ENCODE measurements at places on chromosomes 1 and 21.

GRCh38 chr1:234398849-234399381 lies 25.7 kb downstream of the COA6 start:
- DNase-seq, result no peak

- no peak for DNase-seq
These were observed 10.4 kb downstream of the BCAN start for GRCh38 chr1:156652131-156652991.

DNA sequence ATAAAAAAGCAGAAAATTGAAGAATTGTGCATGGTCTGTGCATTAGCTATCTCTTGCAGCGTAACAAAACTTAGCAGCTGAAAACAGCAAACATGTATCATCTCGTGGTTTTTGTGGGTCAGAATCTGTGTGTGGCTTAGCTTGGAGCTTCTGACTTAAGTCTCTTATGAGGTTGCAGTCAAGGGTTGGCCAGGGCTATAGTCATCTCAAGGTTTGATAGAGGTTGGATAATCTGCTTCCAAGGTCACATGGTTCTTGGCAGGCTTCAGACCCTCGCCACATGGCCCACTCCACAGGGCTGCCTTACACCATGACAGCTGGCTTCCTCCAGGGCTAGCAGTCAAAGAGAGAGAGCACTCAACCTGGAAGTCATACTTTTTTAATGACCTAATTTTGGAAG lies 35.9 kb downstream of the CNST start:
- no peak for DNase-seq

GRCh38 chr1:91803847-91804545 lies 82.0 kb downstream of the TGFBR3 start:
- no peak for DNase-seq

DNA sequence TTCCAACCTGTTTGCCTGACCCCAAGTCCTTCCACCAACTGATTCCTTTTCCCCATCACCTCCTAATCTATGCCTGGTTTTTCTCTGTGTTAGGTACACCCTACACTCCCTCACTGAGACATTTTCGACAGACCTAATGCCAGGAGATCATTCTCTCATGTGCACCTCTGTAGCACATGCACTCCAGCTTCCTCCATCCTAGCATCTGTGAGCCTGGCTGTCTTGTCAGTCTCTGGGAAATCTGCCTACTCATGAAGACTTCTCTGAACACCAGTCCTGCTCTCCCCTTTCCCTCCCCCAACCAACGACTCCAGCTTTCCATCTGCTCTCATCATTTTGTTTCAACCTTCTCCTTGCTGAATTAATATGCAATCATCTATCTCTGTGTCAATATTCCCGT lies 987 bp downstream of the MED8 start:
- DNase-seq, result no peak

- no peak for DNase-seq
These were observed 4.4 kb downstream of the SLC19A1 start for GRCh38 chr21:45537746-45538291.

DNA sequence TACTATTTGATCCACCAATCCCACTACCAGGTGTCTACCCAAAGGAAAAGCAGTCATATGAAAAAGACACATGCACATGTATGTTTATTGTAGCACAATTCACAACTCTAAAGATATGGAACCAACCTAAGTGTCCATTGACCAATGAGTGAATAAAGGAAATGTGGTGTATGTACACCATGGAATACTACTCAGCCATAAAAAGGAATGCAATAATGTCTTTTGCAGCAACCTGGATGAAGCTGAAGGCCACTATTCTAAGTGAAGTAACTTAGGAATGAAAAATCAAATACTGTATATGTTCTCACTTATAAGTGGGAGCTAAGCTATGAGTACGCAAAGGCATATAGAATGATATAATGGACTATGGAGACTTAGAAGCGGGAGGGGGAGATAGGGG lies 12.6 kb downstream of the ADIPOR1 start:
- no peak for DNase-seq

- DNase-seq, result no peak
These were observed 96.5 kb downstream of the KCNN3 start for GRCh38 chr1:154773551-154773950.

DNA sequence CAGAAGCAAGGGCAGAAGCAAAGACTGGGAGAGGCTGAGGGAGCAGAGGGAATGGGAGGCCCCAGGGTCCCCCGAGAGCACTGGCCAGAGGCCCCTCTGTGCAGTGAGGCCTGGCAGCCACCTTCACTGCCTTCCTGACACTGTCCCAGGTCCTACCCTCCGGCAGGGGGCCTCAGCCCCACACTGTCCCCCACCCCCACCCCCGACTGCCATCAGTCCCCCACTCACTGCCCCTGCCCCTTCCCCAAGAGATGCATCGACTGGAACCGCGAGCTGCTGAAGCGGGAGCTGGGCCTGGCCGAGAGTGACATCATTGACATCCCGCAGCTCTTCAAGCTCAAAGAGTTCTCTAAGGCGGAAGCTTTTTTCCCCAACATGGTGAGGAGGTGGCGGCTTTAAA lies 13.0 kb upstream of the PADI6 start:
- DNase-seq, result no peak

GRCh38 chr1:24888971-24889676 lies 41.0 kb downstream of the RUNX3 start:
- no peak for DNase-seq

DNA sequence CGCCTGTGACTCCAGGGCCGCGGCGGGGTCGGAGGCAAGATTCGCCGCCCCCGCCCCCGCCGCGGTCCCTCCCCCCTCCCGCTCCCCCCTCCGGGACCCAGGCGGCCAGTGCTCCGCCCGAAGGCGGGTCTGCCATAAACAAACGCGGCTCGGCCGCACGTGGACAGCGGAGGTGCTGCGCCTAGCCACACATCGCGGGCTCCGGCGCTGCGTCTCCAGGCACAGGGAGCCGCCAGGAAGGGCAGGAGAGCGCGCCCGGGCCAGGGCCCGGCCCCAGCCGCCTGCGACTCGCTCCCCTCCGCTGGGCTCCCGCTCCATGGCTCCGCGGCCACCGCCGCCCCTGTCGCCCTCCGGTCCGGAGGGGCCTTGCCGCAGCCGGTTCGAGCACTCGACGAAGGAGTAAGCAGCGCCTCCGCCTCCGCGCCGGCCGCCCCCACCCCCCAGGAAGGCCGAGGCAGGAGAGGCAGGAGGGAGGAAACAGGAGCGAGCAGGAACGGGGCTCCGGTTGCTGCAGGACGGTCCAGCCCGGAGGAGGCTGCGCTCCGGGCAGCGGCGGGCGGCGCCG lies at the start of gene SIM2:
Gene SIM2 (plus strand): TSS at position 135 of the 565 bp plus-strand sequence. CDS start 632 bp downstream, outside the sequence.
- no peak for DNase-seq

DNA sequence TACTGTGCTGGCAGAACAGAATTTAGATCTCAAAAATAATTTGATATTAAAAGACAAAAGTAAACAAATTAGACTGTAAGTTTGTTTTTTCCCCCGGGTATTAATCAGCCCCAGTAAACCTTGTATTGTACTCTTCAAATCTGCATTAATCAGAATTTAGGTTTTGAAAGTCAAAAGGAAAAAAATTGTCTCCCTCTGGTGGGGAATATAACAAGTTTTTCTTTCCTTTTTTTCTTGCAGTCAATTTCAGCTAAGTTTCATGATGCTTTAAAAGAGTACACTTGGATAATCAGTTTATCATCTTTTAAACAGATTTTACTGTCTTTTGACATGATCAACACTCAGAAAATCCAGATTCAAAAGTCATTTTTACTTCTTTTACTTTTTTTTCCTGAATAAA lies 134.5 kb upstream of the PKN2 start:
- no peak for DNase-seq

GRCh38 chr1:200376528-200376927 lies 33.3 kb downstream of the ZNF281 start:
- DNase-seq, result no peak

- no peak for DNase-seq
These were observed 80.4 kb upstream of the GCLM start for GRCh38 chr1:93989601-93990000.

GRCh38 chr1:40633523-40633922 lies 32.0 kb downstream of the RIMS3 start:
- no peak for DNase-seq

- no peak for DNase-seq
These were observed 132.2 kb downstream of the CASZ1 start for GRCh38 chr1:10664251-10664650.
